Hematopoietic multipotent progenitor cell (in vitro differentiated cells): ENCODE measurements at places on chromosomes 7 and 10.

DNA sequence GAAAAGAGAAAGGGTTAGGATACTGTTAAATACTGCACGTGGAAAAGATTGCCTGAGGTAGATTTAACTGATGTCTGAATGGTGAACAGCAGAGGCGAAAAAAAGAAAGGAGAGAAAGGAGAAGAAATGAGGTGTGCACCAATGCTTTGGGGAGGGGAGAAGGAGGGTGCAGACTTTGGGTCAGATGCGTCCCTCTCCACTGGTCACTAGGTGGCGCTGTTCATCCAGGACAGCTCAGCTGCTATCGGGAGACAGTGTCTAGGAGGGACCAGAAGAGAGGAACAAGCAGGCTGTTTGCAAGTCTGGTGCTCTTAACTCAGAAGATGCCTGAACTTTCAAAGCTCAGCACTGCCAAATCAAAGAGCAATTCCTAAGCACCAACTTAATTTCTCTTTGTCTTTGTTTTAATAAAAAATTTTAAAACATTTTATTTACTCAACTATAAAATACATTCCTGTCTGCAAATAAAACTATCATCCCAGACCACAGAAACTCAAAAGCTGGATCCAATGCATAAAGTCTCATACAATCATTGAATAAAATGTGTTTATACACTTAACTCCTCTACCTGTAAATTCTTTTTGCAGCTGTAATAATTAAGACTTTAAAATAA is 83.9 kb upstream of the PDLIM1 start:
- peak; percentile 91 for DNase-seq

GRCh38 chr10:66209025-66209424 is 716.8 kb upstream of the LRRTM3 start:
- no peak for DNase-seq

- DNase-seq, result no peak
Observed at GRCh38 chr7:130141884-130142653, 63.1 kb downstream of the TMEM209 start.

GRCh38 chr7:46539892-46540483 is 618.9 kb upstream of the IGFBP3 start:
- DNase-seq, result no peak

- DNase-seq, result no peak
Observed at GRCh38 chr10:114806562-114807391, 14.8 kb upstream of the FHIP2A start.

DNA sequence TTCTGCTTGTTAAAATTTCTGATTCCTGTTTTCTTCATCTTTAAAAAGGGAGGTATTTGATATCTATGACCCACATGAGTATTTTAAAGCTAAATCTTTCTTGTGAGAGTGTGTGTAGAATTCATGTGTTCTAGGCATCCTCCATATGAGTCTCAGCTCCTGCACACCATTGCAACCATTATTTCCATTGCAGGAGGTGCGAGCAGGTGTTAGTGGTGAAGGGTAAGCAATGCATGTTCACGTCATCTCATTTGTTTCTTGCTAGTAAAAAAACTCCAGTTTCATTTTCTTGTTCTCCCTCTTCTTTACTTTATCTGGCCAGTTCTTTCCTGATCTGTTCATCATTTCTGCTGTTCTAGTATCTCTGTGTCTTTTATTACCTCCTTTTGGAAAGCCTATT is 100.5 kb downstream of the ADRA2A start:
- DNase-seq, result no peak

DNA sequence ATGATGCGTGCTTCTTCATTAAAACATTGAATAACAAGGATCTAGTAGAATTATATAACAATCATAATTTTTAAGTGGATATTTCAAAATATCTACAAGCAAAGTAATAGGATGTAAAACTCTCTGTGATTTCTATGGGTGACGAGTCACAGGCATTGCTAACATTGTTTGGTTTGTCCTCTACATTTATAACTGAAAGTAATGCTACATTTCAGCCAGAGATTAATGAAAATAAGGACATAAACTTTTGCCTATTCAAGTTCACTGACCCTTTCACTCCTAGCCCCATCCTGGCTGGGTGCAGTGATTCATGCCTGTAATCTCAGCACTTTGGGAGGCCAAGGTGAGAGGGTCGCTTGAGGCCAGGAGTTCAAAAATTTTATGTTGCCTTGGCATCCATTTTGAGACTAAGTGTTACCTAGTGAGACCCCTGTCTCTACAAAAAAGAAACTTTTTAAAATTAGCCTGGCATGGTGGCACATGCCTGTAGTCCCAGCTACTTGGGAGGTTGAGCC is 38.4 kb upstream of the HSPA12A start:
- DNase-seq, result no peak

- no peak for DNase-seq
Observed at GRCh38 chr10:21317902-21318301, 207.6 kb downstream of the SKIDA1 start.

GRCh38 chr7:4745265-4745919 is 30.0 kb upstream of the AP5Z1 start:
- DNase-seq, result no peak

DNA sequence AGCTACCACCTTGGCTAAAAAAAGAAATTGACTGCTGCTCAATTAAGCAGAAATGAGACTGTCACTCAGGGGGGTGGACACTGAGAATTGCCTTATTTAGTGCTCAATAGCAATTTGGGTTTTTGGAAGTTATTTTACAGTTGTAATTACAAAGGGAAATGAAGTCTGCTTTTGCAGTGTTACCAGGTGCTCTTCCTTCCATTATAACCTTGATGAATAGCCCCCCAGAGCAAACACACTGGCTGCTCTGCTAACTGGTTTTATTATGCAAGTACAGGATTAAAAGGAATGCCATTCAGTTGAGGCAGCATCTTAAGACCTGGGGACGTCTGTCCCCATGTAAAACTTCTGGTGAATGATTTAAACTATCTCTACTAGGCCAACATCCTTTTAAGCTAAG is 191.0 kb downstream of the EVX1 start:
- DNase-seq, result no peak

GRCh38 chr10:70277396-70278030 is 6.3 kb downstream of the NPFFR1 start:
- DNase-seq, result no peak

- DNase-seq, result no peak
Observed at GRCh38 chr10:60348982-60349381, 40.7 kb downstream of the ANK3 start.

GRCh38 chr7:149624006-149624405 is 126.4 kb upstream of the ZNF746 start:
- no peak for DNase-seq

DNA sequence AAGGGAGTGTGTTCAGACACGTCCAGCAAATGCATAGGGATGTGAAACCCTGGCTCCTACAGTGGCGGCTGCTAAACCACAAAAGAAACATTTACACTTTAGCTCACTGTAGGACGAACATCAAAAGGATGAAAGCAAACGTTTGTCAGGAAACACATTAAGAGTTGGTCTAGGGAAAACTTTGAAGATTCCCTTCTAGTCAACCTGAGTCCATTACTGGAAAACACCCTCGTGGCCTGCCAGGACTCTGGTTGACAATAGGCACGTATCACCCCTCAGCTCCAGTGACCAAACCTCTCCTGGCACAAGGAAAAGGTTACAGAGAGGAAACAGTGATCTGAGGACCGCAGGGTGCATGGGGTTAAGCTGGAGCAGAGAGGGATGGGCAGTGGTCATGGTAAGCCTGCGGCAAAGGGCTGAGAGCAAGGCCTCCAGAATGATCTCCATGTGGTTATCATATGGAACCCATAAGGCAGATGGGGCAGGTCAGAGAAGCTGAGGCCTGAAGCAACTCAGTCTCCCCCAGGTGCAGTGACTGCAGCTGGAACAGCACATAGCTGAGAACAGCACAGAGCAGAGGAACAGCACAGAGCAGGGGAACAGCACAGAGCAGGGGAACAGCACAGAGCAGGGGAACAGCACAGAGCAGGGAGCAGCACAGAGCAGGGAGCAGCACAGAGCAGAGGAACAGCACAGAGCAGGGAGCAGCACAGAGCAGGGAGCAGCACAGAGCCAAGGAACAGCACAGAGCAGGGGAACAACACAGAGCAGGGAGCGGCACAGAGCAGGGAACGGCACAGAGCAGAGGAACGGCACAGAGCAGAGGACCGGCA is 49.9 kb downstream of the CHST15 start:
- no peak for DNase-seq

- DNase-seq, result no peak
Observed at GRCh38 chr7:157464111-157464970, 127.5 kb downstream of the DNAJB6 start.

DNA sequence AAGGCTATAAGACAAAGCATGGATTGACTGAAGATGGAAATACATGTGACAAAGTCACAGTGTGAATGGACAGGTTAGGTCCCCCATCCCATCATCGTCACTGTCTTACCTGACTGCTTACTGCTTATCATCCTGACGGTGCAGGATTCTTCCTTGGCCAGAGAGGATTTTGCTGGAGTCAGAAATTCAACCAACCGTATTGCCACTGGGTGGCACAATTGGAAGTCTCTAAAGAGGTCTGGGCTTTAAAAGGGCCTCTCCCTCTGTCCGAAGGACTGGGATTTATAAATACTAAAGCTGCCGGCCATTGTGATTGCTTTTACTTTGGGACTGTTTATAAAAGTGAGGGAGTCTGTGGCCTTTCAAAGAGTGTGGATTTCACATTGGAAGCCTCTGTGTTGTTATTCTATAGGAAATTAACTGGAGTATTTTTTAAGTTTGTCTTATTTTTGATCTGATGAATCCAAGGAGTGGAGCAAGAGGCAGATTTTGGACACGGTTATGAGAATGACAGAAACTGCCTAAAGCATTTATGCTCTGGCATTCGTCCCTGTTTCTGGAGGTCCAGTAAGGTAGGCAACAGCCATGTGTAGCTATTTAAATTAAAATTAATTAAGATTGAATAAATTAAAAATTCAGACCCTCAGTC is 113.3 kb upstream of the CREB5 start:
- DNase-seq, result peak; percentile 25

DNA sequence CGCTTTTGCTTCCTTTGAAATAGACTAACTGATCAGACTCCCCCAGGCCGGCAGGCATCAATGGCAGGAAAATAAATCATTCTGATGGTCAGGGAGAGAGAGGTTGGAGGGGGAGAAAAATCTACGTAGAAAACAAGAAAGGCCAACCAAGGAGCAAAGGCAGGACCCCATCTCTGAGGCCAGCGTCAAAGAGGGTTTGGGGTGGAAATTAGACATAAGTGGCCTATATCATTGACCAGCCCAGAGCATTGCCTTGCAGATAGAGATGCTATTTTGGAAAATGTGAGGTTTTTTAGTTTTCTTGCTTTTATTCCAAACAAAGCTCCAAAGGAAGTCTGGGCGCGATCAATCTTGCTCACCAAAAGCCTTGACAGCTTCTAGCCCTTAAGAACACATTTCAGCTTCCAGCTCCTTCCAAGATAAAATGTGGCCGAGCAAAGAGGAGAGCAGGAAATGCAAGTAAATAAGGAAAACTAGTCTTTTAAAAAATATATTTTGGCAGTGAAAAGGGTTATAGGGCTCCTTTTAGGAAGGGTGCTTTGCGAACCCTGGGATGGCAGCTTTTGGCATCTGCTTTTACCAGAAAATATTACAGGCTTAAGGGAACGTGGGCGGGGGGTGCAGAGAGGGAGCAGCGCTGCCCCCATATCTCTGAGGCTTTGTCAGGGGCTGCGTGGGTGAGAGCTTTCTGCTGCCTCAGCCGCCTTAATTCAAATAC is 2.0 kb upstream of the HOXA2 start:
- DNase-seq, result no peak
